ENCODE measurements at places on chromosomes 3 and 15.

- DNase-seq, result no peak
Measured at GRCh38 chr15:101536166-101536874, 46.8 kb upstream of the PCSK6 start.

DNA sequence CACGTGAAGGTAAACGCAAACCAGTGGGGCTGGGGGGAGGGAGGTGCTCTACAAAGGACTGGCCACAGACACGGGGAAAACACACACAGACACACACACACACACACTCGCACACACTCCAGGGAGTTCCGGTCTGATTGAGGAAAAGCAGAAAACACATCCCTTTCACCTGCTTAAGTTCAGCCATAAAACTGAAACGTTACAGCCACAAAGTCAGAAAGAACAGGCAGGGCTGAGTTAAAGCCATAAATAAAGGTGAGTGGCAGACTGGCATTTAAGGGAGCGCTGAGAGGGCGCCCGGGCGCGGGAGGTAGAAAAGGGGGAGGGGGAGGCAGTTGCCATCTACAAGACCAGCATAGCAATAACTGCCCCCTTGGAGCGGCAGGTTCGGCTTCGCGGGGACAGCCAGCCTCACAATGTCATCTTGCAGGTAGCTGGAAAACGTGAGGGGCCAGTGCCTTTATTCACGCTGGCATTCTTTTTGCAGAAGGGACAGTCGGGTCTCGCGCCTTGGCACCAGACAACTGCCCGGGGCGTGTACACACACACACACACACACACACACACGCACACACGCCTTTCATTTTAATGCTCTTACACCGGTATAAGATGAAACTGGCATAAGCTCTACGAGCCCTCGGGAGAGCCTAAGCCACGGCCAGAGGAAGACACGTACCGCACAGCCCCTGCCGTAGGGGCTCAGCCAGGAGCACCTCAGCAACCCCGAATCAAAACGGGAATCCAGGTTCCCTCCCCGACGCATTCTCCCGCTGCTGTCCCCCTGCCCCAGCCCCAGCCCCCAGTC is 866 bp downstream of the TNIK start:
- DNase-seq, result peak; percentile 64

DNA sequence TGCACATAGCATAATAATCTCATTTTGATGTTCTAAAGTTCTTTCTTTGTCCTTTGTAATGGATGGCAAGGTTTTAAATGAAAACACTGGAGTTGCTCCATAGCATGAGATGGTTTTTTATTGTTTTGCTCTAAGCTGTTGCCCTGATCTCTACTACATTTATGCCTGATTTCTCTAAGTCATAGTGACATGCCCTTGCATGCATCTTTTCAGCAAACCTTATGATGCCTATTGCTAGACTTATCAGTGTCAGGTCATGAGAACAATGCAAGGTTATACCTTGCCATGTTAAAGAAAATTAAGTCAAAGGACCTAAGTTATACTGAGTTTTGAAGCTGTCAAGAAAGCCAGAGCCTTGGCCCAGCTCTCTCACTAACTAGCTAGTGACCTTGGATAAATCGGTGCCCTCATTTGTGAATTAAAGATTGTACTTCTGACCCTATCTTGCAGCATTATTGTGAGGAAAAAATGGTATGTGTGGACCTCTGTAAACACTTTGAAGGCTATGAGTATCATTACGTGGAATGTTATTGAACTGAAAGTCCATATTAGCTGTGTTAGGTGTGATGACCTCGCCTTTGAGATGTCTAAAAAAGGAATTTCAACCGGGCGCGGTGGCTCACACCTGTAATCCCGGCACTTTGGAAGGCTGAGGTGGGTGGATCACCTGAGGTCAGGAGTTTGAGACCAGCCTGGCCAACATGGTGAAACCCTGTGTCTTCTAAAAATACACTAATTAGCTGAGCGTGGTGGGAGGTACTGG is 256.4 kb upstream of the UBE2E1 start:
- no peak for DNase-seq

GRCh38 chr15:71496336-71496955 is 313.9 kb upstream of the NR2E3 start:
- no peak for DNase-seq

GRCh38 chr3:72383883-72384282 is 464.4 kb downstream of the SHQ1 start:
- DNase-seq, result no peak

- DNase-seq, result no peak
Measured at GRCh38 chr3:37216597-37217097, 42.3 kb upstream of the LRRFIP2 start.
